Smooth muscle cell of the umbilical artery (primary cell): ENCODE measurements at places on chromosomes 5 and 9. TPM values are rescaled to one million over a fixed set of nuclear protein-coding genes. Genes with fewer than 3 reads are reported as not detected.

GABBR2 gene
- 0.55 and 0.89 TPM in 2 replicates for total RNA-seq

BNIP1 gene
- 20.1 and 25.8 TPM in 2 replicates for total RNA-seq

SLC6A19 gene
- not detected in 2 replicates for total RNA-seq

OBP2B gene
- not detected in 2 replicates for total RNA-seq

UBAP2 gene
- total RNA-seq = 17.5 and 22.1 TPM in 2 replicates

TMEM174 gene
- not detected in 2 replicates for total RNA-seq

ENHO gene
- not detected in 2 replicates for total RNA-seq

TMEM171 gene
- total RNA-seq = 1.8 and 4.7 TPM in 2 replicates

IL33 gene
- total RNA-seq = 470 and 472 TPM in 2 replicates

GABRP gene
- not detected in 2 replicates for total RNA-seq

ADAMTS13 gene
- total RNA-seq = 1.8 and 2.8 TPM in 2 replicates

C9 gene
- 0.46 TPM in 1 of 2 replicates, not detected in the other for total RNA-seq

NMUR2 gene
- total RNA-seq = not detected in 2 replicates
